Fibroblast of skin of left quadriceps (primary cell): ENCODE measurements at places on chromosomes 13 and 19.
A peak's percentile ranks its signal among the peaks of the same experiment; 100 is the strongest.

- no peak for DNase-seq
Observed at GRCh38 chr13:49066856-49067255, 91.1 kb downstream of the FNDC3A start.

DNA sequence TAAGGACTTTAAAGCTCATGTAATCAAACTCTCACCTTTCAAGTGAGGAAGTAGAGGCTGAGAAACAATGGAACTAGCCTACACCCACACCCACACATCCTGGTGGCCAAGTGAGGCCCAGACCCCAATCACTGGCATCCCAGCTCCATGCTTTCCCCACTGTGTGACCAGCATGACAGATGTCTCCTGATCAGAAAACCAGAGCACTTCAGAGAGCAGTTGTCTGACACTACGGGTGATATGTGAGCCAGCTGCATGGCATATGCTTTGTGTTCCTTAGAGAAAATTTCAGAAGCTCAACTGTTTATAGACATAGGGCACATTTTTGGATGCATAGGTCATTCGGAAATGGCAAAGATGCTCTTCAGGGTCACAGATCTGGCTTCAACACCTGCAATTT lies 315.2 kb downstream of the NDFIP2 start:
- DNase-seq: no peak

DNA sequence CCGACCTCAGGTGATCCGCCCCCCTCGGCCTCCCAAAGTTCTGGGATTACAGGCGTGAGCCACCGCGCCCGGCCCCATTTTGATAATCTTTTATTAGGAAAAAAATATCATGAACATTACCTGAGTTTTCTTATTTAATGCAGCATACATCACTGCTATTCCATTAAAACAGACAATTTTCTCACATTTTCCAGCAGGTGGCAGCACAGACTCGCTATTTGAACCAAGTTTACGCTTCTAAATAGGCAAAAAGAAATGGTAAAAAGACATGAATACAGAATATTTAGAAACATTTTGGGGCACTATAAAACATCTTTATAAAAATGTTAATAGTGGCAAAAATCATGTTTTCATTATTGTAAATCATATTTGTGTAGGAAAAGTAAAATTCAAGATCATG lies 903.1 kb downstream of the SLITRK6 start:
- peak; percentile 40 for DNase-seq

GRCh38 chr13:35480346-35480745 lies 3.9 kb upstream of the MAB21L1 start:
- no peak for DNase-seq

DNA sequence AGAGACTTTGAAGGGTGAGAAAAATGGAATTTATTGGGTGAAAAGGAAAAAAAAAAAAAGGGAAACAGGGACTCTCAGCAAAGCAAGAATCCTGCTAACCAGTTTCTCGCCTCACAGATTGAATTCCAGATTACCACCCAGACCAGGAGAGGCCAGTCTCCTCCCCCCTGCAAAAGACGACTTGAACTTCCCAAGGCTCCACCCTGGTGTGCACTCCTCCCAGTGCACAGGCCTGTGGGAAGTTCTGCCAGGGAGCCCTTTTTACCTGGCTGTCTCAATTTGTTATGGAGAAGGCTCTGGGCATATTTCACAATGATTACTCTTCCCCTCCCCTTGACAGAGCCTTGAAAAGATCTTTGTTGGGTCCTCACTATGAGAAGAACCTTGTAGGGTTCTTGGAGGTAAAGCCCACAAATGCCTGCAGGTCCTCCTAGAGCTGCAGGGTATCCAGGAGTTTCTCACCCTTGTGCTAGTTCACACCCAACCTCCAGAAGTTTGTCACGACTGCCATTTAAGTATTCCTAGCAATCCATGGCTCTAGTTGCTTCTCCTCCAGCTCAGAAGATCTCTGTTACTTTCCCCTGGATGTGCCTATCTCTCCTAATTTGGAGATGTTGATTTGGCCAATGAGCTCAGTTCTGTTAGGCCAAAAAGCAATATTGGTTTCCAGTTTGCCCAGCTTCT lies 229.8 kb upstream of the TMTC4 start:
- DNase-seq: no peak

DNA sequence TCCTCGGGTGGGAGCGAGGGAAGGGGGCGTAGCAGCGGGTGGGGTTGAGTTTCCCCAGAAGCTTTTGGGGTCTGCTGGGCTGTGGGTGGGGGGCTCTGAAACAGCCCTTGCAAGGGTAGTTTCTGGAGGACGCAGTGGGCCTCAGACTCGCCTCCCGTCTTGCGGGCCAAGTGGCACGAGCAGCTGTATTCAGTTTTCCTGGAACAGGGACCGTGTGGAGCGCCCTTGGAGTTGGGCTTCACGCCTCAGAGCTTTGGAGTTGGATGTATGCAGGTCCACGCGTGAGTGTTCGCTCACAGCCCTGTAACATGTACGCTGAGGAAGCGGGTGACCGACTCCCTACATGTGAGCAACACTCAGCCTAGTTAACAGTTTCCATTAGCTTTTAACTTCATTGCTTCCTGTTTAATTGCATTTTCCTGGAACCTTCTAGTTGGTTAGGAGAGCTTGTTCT lies 603 bp downstream of the TM9SF2 start:
- DNase-seq: no peak

- no peak for DNase-seq
Observed at GRCh38 chr13:30138511-30138910, 168.8 kb downstream of the KATNAL1 start.

DNA sequence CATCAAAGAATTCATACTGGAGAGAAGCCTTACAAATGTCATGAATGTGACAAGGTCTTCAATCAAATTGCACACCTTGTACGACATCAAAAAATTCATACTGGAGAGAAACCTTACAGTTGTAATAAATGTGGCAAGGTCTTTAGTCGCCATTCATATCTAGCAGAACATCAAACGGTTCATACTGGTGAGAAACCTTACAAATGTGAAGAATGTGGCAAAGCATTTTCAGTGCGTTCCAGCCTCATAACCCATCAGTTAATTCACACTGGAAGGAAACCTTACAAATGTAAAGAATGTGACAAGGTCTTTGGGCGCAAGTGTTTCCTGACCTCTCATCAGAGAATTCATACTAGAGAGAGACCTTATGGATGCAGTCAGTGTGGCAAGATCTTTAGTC lies 13.2 kb upstream of the ZNF534 start:
- no peak for DNase-seq

DNA sequence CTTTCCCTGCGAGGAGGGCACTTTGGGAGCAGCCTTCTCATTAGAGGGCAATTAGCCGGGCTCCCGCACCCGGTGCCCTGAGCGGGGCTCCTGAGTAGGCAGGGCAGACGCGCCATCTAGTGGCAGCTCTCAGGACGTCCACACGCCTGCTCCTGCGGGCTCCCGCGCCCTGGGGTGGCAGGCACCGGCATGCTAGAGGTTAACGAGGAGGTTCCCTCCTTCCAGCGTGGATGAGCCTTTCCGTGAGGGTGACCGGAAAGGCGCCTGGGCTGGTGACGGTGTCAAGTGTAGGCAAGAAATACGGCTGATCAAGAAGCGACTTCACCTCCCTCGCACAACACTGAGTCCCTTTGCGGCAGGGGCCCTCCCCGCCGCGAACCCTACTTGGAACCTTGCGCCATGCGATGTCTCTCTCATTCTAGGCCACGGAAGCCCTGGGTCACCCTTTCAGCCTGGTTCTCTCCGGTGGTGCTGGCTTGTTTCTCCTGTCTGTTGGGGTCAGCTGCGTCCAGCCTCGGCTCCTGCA lies 67.7 kb downstream of the ALOX5AP start:
- peak; percentile 42 for DNase-seq

DNA sequence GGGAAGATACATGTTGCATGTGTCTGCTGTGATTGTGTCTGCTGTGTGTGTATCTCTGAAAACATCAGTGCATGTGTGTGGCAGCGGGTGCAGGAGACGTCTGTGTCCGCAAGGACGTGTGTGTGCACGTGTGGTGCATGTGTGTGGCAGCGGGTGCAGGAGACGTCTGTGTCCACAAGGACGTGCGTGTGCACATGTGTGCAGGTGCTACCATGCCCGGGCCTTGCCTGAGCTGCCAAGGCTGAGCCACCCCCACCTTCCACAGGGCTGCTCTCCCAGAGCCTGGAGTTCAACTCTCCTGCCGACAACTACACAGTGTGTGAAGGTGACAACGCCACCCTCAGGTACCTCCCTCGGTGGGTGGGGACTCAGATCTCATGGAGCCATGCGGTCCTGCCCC lies 10.4 kb downstream of the IGLON5 start:
- DNase-seq: no peak

DNA sequence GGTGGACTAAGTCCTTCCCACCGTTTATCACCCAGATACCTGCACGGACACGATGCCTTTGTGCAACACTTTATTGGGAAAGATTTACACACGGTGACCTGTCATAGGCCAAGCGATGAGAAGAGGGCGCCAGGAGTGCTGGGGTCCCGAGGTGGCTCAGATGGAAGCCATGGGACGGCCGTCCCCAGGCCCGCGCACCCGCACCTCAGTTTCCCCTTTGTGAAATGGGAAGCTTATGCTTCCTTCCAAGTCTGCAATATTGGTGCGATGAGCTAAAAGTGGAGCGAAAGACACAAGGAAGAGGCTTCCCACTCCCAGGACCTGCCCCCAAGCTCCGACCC lies 369 bp upstream of the TMC4 start:
- no peak for DNase-seq

DNA sequence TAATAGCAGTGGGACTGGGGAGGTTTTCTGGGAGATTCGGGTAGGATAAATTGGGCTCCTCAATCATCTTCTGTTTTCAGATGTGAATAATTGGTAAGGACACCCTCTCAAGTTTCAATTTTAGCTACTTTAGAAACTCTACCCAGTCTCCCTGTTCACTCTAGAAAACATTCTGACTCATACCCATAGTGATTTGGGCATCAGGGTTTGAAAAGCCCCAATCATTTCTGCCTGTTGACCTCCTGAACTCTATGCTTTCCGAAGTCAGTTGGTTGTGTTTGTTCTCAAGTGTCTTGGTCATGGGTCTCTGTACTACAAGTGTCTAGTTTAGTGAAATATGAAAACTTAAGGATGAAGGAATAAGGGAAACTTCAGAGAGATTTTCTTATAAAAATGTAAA lies 911.3 kb upstream of the GPC6 start:
- DNase-seq: no peak

- DNase-seq: no peak
Observed at GRCh38 chr19:45771311-45771933, 2.4 kb upstream of the SIX5 start.

GRCh38 chr19:940591-941291 lies 14.9 kb downstream of the ARID3A start:
- no peak for DNase-seq

DNA sequence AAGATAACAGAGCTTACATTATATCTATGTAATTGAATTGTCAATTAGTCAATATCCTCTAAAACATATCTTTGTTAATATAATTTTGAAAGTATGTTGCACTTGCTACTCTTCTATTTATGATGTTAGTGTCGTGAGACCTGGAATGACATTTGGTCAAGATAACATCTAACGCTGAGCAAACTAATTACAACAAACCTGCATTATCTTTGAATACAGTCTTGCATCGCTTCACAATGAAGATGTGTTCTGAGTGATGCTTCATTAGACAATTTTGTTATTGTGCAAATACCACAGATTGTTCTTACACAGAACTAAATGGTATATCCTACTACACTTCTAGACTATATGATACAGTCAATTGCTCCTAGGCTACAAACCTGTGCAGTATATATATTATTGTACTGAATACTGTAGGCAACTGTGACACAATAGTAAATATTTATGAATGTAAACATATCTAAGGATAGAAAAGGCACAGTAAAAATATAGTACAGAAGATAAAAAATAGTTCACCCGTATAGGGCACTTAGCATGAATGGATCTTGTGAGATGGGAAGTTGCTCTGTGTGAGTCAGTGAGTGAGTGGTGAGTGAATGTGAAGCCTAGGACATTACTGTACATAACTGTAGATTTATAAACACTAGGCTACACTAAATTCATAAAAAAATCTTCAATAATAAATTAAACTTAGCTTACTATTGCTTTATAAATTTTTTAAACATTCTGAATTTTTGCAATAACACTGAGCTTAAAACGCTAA lies 1773.8 kb downstream of the PCDH9 start:
- no peak for DNase-seq

DNA sequence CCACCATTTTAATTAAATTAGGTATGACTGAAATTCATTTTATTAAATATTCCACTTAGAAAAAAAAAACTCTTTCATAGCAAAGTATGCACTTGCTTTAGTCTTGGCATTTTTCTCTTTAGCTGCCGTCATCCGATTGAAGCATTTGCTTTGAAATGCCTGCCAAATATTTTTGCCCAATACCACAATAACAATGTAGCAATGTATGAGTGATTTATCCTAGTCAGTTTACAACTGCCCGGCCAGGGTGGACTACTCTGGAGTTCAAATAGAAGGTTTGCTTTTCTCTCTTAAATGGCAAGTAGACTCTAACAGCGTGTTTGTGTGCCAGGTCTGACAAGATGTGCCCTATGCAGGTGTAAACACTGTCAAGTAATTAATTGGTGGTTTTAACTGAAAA lies 675.3 kb upstream of the SGCG start:
- no peak for DNase-seq

GRCh38 chr13:59527500-59527899 lies 636.2 kb downstream of the DIAPH3 start:
- no peak for DNase-seq

DNA sequence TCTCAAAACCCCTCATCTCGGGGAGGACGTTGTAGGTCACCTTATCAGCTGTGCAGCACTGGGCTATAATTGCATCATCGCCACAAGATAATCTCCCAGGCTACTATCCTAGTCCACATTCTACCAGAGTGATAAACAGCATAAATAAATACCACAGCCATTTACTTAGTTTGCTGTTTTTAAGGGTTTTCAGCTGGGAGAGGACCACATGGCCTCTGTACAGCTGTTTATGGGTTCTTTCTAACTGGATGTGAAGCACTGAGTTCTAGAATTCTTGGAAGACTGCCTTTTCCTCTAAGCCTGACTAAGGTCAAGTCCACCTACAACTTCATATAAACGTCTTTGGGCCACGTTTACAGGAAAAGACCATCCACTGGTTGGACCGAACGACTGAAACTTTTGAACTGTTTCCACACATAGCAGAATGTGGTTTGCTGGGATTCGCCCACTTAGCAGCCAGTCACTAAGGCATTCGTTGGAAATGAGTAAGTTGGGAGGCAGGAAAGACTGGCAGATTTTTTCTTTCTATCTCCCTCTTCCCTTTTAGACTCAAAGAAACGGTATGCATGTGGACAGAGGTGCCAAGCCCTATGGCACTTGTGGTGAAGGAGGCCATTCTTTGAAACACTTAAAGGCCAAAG lies 752.5 kb upstream of the SGCG start:
- DNase-seq: no peak
